Cortex of kidney (tissue), 1 donor: ENCODE measurements at places on chromosomes 2 and 18.

GRCh38 chr2:187499941-187500532 is 52.0 kb upstream of the CALCRL start:
- no peak for DNase-seq

GRCh38 chr2:53739032-53739431 is 28.6 kb upstream of the CHAC2 start:
- DNase-seq, result no peak

GRCh38 chr18:76691800-76692199 is 130.6 kb upstream of the ZNF236 start:
- DNase-seq, result no peak

GRCh38 chr2:202488671-202489070 is 112.5 kb downstream of the BMPR2 start:
- DNase-seq, result no peak

DNA sequence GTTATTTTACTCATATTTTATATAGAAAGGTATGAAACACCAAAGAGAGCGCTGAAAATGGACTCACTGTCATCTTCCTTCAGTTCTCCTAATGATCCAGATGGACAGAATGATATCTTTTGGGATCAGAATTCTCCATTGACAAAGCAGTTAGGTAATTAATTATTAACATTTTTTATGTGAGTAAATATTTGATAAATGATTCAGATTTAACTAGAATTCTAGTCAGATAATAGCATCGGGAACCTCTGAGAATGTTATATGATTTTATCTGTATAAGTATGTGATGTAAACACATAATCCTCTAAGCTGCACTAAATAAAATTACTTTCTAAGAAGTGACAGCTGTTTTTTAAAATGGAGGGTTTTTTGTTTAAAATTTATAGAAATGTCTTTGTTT is 2.0 kb downstream of the ETAA1 start:
- no peak for DNase-seq

DNA sequence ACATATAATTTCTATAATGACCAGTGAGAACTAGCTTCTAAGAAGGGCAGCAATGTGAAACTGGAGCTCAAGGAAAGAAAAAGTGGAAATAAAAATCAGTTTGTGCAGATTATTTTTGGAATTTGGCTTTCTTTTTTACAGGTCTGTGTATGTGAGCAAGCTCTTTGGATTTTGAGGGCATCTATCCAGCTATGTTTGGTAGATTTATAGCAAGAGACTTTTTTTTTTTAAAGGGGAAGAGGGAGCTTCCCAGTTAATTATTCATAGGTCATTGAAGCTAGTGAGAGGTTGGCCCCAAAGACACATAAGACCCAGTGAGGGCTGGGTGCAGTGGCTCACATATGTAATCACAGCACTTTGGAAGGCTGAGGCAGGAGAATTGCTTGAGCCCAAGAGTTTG is 24.0 kb upstream of the COLEC12 start:
- no peak for DNase-seq
